ENCODE measurements at places on chromosomes 7 and 10.

DNA sequence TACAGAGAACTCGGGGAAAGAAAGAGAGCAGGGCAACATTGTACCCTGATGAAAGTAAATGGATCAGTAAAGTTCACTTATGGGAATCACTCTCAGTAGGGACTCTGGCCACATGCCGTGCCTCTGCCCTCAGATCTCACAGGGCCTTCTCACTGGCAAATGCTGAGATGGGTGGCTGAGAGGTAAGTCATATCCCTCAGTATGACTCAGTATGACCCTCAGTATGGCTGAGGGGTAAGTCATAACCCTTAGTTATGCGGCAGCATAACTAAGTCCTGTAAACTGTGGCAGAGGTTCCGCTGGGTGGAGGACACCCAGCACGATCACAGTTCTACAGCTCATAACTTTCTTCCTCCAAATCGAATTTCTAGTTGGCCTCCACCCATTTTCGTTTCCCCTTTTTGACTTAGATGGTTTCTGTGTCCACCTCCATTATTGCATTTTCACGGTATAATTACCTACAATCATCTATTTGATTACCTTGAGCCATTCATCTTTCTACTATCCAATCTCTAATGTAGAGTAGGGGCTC lies 26.5 kb upstream of the WNT16 start:
- DNase-seq: no peak

DNA sequence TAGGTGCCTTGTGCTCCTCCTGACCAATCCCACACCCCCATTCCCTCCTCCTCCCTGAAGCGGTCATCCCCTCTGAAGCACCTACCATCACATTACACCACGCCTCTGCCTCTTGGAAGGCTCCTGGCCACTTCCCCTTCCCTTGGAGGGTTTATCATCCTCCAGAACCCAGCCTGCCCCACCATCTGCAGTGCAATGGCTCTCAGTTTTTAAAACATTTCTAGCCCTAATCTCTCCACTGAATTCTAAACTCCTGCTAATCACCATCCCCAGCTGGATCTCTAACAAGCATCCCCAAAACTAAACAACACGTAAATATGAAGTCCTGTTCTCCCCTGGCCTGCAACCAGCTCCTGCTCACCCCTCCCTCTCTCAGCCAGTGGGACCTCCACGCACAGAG lies 70.6 kb downstream of the PIP4K2A start:
- DNase-seq: no peak

DNA sequence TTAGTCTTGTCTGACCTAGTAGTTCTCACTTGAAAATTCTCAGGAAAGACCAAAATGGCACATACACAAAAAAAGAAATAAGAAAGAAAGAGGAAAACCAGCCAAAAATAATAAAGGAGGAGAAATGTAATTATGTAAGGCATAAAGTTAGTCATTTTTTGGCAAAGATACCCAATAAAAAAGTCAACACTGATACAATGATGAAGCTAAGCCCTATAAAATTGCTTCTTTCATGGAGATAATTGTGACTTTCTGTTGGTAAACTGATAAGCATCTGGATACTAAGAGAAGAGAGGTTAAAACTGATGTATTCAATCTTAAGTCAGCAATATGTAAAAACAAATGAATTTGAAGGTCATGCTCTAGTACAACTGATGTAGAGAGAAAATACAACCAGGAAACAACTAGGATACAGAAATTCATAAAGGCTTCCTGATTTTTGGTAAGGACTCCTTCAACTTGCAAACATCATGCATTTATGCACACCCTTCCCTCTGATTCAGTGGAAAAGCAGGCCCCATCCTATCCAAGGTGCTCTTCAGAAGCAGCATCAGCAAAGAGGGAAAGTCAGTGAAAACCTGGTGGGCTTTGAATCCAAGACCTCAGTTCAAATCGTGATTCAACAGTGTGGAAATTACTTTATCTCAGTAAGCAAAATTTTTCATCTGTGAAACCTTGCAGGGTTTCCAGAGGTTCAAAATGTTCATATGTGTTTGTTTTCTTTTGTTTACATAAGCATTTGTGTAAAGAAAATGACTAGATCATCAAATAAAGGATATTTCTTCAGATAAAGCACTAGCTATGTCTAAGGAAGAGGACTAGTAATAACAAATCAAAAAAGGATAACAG lies 32.6 kb downstream of the IMMP2L start:
- no peak for DNase-seq

DNA sequence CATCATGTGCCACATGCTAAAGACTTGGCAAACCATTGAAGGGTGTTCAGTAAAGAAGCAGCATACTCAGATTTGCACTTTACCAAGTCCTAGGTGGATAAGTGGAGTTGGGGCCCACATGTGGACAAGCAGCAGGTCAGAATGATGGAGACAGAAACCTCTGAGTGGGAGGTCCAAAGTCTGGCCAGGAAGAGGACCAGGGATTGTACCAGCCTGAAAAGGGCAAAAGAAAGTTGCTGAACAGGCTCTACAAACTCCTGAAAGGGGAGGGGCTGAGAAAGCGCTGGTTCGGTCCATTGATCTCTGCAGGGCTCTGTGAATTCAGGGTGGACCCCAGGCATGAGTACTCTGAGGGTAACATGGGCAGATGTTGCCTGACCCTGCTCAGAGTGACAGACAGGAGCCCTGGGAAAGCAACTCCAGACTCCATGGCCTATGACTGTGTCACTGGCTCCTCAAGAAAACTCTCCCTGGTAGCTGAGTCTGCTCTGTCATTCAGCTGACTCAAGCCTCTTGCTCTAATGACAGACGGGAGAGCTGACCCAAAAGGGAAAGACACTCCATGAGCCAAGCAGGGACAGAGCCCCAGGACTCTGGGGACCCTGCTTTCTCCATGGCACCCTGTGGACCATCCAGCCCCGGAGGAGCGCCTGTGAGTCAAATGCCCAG lies 68.5 kb downstream of the TBXAS1 start:
- no peak for DNase-seq

- no peak for DNase-seq
Observed at GRCh38 chr7:96499532-96499931, 177.6 kb upstream of the SLC25A13 start.

DNA sequence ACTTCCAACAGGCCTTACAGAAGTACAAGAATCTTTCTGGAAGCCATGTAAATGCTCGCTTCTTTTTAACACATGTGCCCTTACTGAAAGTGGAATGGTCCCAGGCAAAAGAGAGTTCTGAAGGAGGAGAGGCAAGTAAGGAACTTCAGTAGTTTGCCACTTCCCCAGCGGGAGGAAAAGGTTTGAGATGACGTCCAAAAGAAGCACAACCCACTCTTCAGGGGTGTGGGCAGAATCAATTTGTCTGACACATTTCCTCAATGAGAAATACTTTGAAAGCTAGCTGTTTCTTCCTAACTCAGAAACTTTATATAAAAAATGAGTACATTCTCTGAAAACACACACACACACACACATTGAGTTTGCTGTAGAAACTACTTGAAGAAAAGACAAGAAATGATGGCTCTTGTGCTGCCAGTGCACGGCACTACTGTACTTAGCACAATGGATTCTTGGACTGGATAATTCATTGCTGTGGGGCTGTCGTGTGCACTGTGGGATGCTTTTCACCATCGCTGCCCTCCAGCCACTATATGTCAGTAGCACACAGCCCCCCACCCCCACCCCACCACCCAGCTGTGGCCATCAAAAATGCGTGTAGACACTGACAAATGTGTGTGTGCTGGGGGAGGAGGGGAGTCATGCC lies 183.0 kb downstream of the SRPK2 start:
- no peak for DNase-seq

- no peak for DNase-seq
Observed at GRCh38 chr10:122267849-122268737, 3.0 kb upstream of the BTBD16 start.

DNA sequence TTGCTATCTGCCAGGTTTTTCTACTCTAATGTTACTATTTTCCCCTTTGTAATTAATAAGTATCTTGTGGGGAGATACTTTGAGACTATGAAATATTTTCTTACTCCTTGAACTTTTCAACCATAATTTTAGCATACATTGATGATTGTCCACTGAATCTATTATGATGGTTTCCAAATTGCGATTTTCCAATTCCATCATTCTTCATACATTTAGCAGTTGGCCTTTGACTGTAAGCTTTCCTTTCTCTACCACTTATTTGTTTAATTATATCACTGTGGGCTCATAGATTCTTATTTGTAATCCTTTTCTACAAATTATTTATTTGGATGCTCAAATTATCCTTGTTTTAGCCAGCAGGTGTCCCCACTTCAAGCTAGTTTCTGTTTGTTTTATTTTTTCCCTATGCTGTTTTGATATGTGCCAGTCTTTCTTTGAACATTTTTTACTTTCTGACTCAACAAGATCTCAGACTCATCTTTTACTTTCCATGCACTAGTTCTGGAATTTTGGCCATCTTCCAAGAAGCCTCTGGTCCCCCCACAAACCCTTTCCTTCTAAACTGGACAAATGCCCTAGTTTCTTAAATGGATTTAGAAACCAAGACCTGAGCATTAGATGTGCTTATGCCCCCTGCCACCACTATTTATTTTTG lies 11.4 kb upstream of the MRPS16 start:
- DNase-seq: no peak

GRCh38 chr10:17169803-17170202 lies 31.7 kb downstream of the TRDMT1 start:
- no peak for DNase-seq

- DNase-seq: no peak
Observed at GRCh38 chr7:22074897-22075296, 129.2 kb upstream of the CDCA7L start.

DNA sequence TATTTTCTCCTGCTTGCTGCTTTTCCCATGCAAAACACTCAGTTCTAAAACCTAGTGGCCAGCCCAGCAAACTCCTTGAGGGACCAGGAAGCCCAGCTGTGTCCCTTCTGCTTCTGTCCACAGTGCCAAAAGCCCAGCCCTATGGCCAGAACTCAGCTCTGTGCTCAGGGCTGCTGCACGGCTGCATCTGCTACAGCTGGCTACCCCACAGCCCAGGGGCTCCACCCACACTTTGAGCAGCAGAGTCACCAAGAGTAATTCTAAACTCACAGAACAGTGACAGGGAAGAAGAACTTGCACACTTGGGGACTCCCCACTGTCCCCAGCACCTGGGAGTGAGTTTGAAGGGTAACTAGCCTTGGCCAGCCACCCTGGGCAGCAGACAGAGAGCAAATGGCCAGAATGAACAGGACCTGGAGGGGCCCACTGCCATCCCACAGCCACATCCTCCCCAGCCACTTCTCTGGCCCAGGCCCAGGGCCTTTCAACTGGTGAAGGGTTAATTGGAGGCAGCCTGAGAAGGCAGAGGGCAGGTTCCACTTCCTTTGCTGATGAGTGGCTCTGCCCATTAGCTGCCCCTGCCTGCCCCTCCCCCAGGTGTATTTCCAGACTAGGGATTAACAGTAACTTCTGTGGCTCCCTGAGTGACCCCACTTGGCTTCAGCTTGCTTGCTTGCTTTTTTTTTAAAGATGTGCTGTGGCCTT lies 28.1 kb upstream of the TRIM8 start:
- DNase-seq: no peak

DNA sequence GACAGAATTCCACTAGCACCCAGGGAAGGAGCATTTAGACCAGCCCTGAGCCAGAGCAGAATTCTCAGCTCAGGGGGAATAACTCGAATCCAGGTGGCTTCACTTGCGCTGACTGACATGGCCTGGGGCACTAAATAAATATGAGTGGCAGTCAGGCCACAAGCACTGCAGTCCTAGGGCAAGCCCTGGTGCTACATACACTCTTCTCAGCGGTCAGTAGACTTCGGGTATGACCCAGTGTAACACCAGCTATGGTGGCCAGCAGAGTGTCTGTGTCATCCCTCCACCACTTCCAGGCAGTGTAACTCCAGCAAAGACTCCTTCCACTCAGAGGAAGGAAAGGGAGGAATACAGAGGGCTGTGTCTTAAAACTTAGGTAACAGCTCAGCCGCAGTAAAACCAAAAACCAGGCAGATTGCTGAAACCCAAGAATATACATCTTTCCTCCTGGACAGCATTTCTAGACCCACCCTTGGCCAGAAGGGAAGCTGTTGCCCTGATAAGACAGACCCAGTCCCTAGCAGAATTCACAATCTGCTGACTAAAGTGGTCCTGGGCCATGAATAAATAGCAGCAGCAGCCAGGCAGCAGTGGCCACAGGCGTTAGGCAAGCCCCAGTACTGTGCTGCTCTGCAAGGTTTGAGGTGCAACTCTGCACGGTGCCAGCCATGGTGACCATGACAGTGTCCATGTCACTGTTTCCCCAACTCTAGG lies 77.0 kb downstream of the SNX13 start:
- no peak for DNase-seq

DNA sequence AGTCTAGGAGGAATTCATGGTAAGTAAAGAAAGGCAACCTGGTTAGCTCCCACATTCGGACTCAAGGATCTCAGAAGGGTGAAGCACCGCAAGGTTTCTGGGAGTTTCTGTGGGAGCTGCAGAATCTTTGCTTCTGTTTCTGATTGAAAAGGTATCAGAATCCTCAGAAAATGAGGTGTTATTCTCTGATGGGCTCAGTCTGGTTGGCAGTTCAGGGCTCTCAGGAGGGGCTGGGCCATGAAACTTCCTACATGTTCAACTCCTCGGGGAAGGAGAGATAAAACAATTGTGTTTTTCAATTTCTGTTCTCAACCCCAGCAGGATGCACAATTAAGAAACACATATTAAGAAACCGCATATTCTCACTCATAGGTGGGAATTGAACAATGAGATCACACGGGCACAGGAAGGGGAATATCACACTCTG lies 9.1 kb downstream of the OR2A7 start:
- DNase-seq: no peak

DNA sequence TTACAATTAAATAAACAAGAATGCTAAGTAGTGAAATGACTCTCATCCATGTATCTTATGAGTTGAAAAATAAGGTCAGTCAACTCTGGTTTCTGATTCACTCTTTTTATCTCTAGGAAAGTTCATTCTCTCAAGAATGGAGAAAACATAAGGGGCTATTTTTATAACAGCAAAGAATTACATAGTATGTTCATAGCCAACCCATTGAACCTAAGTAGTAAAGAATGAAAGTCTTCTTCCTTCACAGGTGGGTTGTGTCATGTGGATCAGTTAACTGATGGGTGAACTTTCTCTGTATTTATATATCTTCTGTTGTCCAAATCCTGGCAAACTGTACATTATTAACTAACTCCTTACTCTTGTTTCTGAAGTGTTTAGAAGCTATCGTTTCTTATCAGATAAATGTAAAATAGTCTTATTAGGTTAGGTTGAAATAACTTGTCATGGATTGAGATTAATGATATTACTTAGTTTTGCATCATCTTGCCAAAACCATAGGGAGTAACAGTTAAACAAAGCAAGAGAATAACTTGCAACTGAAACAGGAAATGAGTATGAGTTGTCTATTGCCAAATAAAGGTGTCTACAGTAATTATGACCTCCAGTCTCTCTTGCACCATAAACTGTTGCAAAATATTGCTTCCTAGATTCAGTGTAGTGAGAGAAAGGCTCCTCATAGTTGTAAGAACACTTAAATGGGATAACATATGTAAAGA lies 86.8 kb downstream of the ANKRD7 start:
- DNase-seq: no peak

DNA sequence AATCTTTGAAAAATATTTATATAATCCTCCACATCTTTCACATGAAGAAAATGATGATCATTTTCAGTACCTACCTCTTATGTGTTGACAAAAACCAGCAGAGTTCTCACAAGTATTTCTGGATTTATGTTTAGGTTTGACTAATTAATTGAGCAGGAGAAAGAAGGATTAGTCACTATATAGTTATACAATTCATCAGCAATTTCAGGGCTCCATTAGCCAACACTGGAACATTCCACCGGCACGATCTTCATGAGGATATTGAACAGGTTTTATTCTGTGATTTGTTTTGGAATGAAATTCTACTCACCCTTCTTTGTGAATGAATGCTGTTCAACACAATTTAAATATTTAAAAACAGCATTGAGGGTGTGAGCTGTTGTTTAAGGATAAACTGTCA lies 163.2 kb downstream of the SEM1 start:
- no peak for DNase-seq

- no peak for DNase-seq
Observed at GRCh38 chr7:11848251-11848650, 16.3 kb upstream of the THSD7A start.

Data from activated CD8-positive, alpha-beta memory T cell treated with anti-CD3 and anti-CD28 coated beads for 1 hour (primary cell).